ENCODE measurements at places on chromosomes 3 and 15.

DNA sequence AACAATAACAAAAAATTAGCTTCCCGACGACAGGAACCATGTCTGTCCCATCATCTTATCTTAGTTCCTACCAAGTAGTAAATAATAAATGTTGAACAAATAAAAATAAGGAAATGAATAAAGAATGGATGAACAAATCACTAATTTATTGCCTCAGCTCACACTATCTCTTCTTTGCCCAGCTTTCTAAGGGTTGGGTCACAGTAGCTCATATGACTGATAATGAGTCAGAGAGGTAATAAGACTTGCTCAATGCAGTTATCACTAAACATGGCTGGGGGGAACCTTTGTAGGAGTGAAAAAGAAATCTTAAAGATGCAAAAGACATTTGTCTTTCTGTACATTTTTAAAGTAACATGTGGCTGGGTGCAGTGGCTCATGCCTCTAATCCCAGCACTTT, 182.2 kb downstream of the WDR76 start:
- DNase-seq: peak; percentile 78

DNA sequence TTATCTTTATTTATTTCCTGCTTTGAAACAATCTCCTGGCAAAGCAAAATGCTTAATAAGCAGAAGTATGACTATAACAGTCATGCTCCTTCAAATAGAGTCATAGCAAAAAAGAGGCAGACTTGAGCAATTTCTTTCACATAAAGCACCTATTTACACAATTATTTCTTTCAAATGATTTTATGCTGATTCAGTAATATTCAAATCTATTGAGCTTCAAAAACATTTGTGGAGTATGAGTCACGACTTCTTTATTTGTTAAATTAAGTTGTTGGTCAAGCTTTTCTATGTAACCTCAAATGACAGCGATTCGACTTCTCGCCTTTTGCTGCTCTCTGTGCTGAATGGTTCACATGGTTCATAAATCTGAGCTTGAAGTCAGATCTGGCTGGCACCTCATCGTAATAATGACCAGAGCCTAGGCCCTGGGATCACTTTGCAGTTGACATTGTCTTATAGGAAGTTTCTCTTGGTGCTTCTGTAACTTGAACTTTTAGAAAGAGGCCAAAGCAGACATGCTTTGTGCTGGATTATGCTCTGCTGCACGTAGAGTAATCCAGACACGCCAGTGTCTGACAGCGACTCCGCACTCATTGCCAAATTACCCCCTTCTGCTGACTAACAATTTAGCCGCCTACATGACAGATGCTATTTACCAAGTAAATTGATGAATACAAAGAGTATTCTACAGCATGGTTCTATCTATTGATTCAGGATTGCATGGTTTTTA, 139.0 kb downstream of the MCTP2 start:
- peak; percentile 19 for DNase-seq

- DNase-seq: peak; percentile 5
Measured at GRCh38 chr15:82739086-82739485, 29.4 kb upstream of the AP3B2 start.

GRCh38 chr15:36400936-36401585, 178.4 kb upstream of the CDIN1 start:
- DNase-seq: no peak

GRCh38 chr3:45441584-45442310, 53.4 kb downstream of the LARS2 start:
- peak; percentile 5 for DNase-seq

DNA sequence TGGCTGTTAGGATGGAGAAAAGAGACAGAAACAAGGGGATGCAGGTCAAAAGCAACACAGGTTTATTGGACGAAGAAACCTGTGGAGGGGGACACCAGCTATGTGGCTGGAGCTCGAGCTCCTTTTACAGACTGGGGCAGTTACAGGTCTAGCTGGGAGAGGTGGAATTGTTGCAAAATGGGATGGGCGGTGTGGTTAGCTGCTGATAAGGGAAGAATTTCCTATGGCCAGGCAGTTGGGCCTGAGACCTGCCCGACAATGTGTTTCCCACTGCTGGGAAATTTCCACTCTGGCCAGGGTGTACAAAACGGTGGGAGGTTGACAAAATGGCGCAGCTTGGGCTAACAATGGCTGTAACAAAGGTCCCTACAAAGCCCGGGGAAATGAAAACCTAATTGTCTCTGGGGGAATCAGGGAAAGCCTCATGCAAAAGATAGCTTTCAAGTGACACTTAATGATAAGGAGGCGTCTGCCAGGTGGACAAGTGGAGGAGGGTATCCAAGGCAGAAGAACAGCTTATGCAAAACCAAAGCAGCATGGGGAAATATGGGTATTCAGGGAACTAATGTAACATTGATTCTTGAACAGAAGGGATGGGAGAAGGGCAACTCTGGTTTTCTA, 137.4 kb upstream of the SGO1 start:
- DNase-seq: no peak

DNA sequence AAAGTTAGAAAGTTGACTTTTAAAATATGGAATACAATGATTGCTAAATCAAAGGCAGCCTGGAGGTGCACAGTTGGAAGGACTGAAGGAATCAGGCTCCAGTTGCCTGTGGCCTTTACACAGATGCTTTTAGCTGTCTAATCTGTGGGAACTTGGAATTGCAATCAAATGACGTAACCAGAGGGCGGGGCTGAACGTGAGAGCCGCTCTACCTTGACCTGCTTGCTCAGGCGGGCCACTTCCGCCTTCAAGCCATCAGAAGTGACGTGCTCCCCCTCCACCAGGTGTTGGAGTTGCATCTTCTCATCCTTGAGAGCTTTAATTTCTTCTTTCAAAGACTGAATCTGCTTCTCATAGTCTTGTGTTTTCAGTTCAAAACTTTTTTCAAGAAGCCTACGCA, 37.7 kb upstream of the GNB5 start:
- no peak for DNase-seq

DNA sequence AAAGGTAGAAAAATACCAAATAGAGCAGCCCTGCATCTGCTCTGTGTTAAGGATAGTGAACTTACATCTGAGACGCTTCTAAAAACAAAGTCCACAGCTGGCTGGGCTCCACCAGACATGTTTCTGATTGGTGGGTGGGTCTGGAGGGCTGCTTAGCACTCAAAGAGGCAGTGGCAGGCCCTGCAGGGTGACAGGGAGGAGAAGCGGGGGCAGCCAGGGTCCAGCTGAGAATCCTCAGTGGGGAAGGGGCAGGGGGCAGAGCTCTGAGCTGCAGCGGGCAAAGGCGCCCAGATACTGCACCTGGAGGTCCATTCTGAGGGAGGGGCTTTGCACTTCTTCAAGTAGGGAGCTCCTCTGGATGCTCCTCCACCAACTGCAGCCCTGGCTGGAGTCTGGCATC, 28.1 kb downstream of the PRR23E start:
- DNase-seq: no peak

Data from fibroblast of mammary gland (primary cell).